Gastroesophageal sphincter (tissue), 4 donors: ENCODE measurements at places on chromosomes 3 and 15.

DNA sequence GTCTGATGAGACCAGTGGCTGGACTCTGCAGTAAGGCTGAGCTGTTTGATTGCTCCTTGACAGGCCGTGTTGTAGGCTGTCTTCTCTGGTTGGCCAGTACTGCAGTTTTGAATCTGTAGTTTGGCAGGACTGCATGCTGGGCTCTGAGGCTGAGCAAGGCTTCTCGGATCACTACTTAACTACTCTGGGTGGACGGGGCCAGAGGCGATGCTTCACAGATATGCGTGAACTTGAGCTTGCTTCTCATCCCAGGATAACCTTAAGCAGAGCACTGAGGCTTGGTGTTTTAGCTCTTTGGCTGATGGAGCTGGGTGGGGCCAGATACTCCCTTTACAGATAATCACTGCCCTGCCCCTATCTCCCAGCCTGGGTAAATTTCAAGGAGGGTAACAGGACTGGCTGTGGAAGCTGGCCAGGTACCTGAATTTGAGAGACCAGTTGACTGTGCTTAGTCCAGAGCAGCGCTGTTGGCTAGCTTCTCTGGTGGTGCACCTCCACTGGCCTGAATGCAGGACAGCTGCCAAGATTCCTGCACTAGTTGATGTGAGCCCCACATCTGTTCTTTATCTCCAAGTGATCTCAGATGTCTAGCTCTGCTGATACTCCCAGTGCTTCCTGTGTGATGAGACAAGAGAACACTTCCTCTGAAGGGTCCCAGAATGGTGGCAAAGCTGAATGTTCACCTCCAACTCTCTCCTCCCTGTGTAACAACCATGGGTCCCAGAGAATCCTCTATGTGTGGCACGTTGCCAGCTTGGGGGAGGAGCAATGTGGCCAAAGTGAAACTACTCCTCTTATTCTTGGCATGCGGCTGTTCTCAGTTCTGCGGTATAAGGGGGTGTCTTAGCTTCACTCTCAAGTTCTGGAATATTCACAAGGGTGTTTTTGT, 37.9 kb downstream of the RPL39L start:
- no peaks in the 10 kb centered on the region for H3K36me3 ChIP-seq
- H3K4me3 ChIP-seq: peak overlapping the region; percentile 41
- peak; percentile 73 for ATAC-seq
- no peaks in the 10 kb centered on the region for H3K27me3 ChIP-seq

DNA sequence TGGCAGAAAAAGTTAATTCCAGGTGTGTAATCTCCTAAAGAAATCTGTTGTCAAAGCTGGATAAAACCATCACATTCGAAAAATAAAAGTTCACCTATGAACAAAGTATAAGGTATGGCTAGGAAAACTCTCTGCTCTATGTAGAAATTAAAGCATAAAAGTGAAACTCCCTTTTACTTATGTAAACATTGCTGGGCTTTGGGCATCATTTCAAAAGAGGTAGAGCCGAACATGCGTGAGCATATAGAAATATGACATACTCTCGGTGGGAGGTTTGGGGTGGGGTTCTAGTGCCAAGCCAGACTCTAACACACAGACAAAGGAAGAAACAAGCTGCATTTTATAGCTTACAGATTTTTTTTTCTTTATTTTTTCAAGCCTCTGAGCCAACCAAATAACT, 306.8 kb upstream of the ATP11B start:
- H3K36me3 ChIP-seq: no peaks in the 10 kb centered on the region
- peaks cover 19% of the 10 kb centered on the region for H3K4me1 ChIP-seq
- no peak overlapping the region for H3K27ac ChIP-seq
- ATAC-seq: no peak
- H3K4me3 ChIP-seq: no peak overlapping the region

- H3K4me3 ChIP-seq: no peak overlapping the region
- no peaks in the 10 kb centered on the region for H3K27me3 ChIP-seq
- ATAC-seq: no peak
- no peaks in the 10 kb centered on the region for H3K36me3 ChIP-seq
These were observed 18.8 kb downstream of the ARHGEF26 start for GRCh38 chr3:154139996-154140436.

DNA sequence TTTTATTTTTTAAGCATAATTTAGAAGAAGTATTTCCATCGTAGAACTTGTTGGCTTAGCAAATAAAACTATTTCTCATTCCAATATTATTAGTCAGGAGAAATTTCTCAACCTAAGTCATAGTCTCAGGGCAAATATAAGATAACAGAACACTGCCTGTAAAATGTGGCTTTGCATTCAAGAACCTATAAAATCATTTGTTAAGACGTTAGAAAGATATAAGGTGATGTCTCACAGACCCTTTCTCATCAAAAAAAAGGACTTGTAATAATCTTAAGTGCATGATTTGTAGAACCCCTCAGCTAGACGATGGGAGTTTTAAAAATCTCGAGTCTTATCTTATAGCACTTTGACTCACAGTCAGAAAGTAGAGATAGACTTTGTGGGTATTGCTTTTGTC, 314.7 kb upstream of the CFAP20DC start:
- no peaks in the 10 kb centered on the region for H3K27me3 ChIP-seq
- no peak overlapping the region for H3K27ac ChIP-seq
- ATAC-seq: no peak
- no peaks in the 10 kb centered on the region for H3K36me3 ChIP-seq

GRCh38 chr3:102699819-102700140, 265.0 kb downstream of the ZPLD1 start:
- no peak overlapping the region for H3K4me3 ChIP-seq
- no peaks in the 10 kb centered on the region for H3K36me3 ChIP-seq
- H3K27ac ChIP-seq: no peak overlapping the region
- no peak for ATAC-seq
- H3K4me1 ChIP-seq: no peaks in the 10 kb centered on the region
- H3K27me3 ChIP-seq: no peaks in the 10 kb centered on the region

DNA sequence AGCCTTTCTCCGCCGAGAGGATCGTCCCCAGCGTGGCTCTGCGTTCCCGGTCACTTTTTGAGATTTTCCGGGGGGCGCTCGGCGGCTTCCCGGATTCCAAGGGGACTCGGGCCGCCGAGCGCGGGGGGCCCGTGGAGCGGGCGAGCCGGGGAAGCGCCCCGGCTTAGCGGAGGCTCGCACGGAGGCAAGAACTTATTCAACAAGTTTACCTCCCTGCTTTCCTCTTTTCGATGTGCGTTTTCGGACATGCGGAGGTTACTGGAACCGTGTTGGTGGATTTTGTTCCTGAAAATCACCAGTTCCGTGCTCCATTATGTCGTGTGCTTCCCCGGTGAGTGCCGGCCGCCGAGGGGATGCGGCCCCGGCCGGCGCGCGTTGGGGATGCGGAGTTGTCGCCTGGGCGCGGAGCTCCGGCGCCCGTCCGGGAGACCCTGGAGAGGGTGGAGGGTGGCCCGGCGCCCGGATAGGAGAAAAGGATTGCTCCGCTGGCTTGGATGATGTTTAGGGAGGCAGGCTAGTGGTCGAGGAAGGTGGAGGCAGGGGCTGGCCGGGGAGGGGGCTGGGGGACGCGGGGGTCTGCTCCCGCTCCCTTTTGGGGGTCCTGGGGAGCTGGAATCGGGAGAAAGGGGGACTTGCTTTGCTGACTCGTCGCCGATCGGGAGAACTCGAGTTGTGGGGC, 810 bp downstream of the PTPRG start:
- H3K4me1 ChIP-seq: no peaks in the 10 kb centered on the region
- H3K27ac ChIP-seq: peak overlapping the region; percentile 67
- H3K36me3 ChIP-seq: no peaks in the 10 kb centered on the region

- H3K27ac ChIP-seq: no peak overlapping the region
- no peak overlapping the region for H3K4me3 ChIP-seq
- ATAC-seq: no peak
- H3K4me1 ChIP-seq: no peaks in the 10 kb centered on the region
- no peaks in the 10 kb centered on the region for H3K27me3 ChIP-seq
These were observed 89.5 kb downstream of the FGF12 start for GRCh38 chr3:192637803-192638202.

DNA sequence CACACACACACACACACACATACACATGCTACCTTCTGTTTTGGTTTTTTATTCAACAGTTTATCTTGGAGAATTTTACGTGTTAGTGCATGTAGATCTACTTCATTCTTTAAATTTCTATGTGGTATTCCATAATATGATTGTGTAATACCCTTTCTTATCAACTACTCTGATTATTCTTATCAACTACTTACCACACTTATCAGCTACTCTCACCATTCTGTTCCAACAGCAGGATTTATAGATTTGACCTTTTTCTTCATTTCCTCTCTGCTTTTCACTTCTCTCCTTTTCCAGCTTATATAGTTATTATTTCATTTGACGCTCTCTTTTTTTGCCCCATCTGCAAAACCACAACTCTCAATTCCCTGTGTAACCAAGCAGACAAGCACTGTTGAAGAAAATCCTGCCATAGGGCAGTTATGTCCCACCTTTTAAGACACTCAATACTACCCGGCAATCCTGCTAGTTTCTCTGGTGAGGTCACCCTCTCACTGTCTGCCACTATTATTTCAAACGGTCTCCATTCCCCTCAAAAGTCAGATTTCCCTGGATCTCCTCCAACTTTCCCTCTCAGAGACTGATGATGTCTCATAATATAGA, 56.9 kb upstream of the SATB1 start:
- ATAC-seq: no peak
- H3K4me1 ChIP-seq: no peaks in the 10 kb centered on the region
- H3K36me3 ChIP-seq: no peaks in the 10 kb centered on the region

- H3K4me1 ChIP-seq: no peaks in the 10 kb centered on the region
- H3K36me3 ChIP-seq: no peaks in the 10 kb centered on the region
- H3K27ac ChIP-seq: no peak overlapping the region
- no peaks in the 10 kb centered on the region for H3K27me3 ChIP-seq
These were observed 131.5 kb upstream of the KCNH8 start for GRCh38 chr3:19016851-19017250.

GRCh38 chr3:98032904-98033303, 2.2 kb downstream of the GABRR3 start:
- no peaks in the 10 kb centered on the region for H3K4me1 ChIP-seq
- peaks cover 25% of the 10 kb centered on the region for H3K27me3 ChIP-seq
- no peak overlapping the region for H3K27ac ChIP-seq
- no peak overlapping the region for H3K4me3 ChIP-seq
- ATAC-seq: no peak
- no peaks in the 10 kb centered on the region for H3K36me3 ChIP-seq

DNA sequence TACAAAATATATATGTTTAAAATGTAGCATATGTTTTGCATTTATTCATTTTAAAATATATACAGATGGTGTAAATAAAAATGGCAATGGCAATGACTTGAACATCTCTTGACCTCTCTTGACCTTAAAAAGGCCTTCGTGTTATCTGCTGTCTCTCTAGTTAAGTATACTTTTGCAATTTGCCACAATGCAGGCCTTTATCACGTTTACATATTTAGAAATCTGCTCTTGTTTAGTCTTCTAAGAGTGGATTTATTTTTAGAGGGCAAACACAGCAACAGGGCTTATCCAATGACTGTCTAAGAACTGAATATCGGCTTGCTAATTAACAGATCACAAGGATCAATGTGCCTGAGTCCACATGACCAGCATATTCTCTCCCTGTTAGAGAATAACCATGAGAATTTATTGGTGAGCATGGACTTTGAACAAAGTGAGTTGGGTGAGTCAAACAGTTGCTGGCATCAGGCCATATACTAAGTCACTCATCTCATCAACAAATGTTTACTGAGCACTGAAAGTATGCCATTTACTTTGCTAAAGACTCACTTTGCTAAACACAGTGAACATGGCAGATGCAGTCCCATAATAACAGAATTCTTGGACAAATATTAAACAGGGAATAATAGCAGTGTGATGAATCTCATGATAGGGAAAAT, 48.2 kb downstream of the MDFIC2 start:
- no peak overlapping the region for H3K4me3 ChIP-seq
- no peak overlapping the region for H3K27ac ChIP-seq
- H3K4me1 ChIP-seq: no peaks in the 10 kb centered on the region
- no peaks in the 10 kb centered on the region for H3K27me3 ChIP-seq

- no peaks in the 10 kb centered on the region for H3K27me3 ChIP-seq
- ATAC-seq: no peak
- H3K27ac ChIP-seq: no peak overlapping the region
- H3K4me1 ChIP-seq: no peaks in the 10 kb centered on the region
These were observed 11.7 kb downstream of the LSAMP start for GRCh38 chr3:116433552-116433951.

GRCh38 chr3:197593046-197593380, 37.2 kb upstream of the BDH1 start:
- H3K27me3 ChIP-seq: no peaks in the 10 kb centered on the region
- H3K27ac ChIP-seq: no peak overlapping the region
- ATAC-seq: no peak

DNA sequence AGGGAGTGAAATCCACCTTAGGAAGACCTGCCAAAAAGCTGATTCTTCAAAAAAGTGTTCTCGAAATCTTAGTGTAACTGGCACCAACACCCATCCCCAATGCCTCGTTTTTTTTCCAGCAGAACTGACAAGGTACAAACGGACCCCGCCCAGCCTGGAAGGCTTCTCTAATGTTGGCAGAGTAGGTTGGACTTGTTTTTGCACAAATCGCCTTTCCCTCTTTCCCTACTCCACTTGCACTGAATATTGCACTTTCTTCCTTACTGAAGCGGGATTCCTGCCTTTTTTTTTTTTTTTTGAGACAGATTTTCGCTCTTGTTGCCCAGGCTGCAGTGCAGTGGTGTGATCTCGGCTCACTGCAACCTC, 544 bp upstream of the TIMMDC1 start:
- ATAC-seq: no peak
- no peaks in the 10 kb centered on the region for H3K27me3 ChIP-seq
- peak overlapping the region; percentile 69 for H3K4me3 ChIP-seq
- H3K27ac ChIP-seq: peak overlapping the region; percentile 87
- H3K36me3 ChIP-seq: peaks cover 12% of the 10 kb centered on the region

GRCh38 chr15:29687204-29687815, 135.0 kb downstream of the TJP1 start:
- H3K4me1 ChIP-seq: no peaks in the 10 kb centered on the region
- H3K27ac ChIP-seq: no peak overlapping the region
- no peak overlapping the region for H3K4me3 ChIP-seq
- no peaks in the 10 kb centered on the region for H3K36me3 ChIP-seq

- peak within 1 kb of the TSS; percentile 0 for H3K4me3 ChIP-seq
- H3K36me3 ChIP-seq: no peaks in the 10 kb centered on the region
- peak; percentile 22 for ATAC-seq
- peaks cover 65% of the 10 kb centered on the region for H3K27me3 ChIP-seq
These were observed at the start of gene CAMKV for GRCh38 chr3:49869525-49870126. Gene CAMKV (minus strand): TSS chr3:49869906. CDS start chr3:49862388, 7,518 bp downstream.

DNA sequence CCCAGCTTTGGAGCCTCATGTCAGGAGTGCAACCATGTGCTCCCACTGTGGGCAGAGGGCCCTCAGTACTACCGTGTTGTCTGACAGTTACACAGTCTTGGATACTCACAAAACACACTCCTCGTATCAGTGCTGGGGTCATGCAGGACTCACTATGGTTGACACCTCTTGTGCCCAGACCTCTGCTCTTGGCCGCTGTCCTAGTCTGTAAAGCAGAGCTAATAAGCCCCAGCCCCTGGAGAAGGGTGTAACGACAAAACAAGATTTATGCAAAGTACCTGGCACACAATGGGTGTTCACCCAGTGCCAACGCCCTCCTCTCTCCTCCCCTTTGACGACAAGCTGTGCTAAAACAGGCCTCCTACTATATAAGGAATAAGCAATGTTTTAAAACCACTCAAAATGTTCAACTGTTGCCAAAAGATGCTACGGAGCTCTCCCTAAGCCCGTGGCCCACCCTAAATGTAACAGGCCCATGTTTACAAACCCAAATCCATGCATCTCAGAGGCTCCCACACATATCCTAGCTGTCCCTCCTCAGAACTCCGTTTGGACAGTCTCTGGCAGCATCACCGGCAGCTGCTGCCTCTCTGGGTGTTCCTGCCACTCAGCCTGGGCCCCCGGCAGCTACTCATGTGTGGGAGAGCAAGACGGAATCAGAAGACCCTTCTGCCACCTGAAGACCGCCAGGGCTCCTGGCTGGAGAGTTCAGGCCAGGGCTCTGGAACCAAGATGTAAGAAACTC, 65.8 kb downstream of the MRPL46 start:
- peaks cover 6% of the 10 kb centered on the region for H3K4me1 ChIP-seq
- ATAC-seq: no peak
- H3K27me3 ChIP-seq: peaks cover 26% of the 10 kb centered on the region
- H3K27ac ChIP-seq: no peak overlapping the region
